A549 treated with DMSO at 1 μM for 4 hours (cell line): ENCODE measurements at places on chromosomes 1 and 21. TPM values are rescaled to one million over a fixed set of nuclear protein-coding genes. Genes with fewer than 3 reads are reported as not detected.

Gene FAM131C
- 11.0 to 18.2 TPM (median 15.0 TPM) in 5 replicates for total RNA-seq

Gene OR2T29
- not detected in 5 replicates for total RNA-seq

Gene LMX1A
- not detected in 5 replicates for total RNA-seq

Gene RAD54L
- 9.9 to 13.7 TPM (median 11.3 TPM) in 5 replicates for total RNA-seq

Gene TCP10L
- 0.40 to 1.2 TPM (median 0.59 TPM) in 5 replicates for total RNA-seq

Gene DTL
- 23.2 to 29.2 TPM (median 26.3 TPM) in 5 replicates for total RNA-seq

Gene GUK1
- total RNA-seq: 114 to 152 TPM (median 129 TPM) in 5 replicates

Gene CENPS
- 22.7 to 32.4 TPM (median 30.4 TPM) in 5 replicates for total RNA-seq

Gene RHEX
- not detected in 5 replicates for total RNA-seq

Gene BACH1
- total RNA-seq: 6.3 to 12.0 TPM (median 8.3 TPM) in 5 replicates

Gene CYP4A22
- not detected in 5 replicates for total RNA-seq

Gene LY9
- 0.07 to 0.18 TPM (median 0.11 TPM) in 4 of 5 replicates, not detected in the other for total RNA-seq

Gene LRRC71
- total RNA-seq: 0.11 to 0.38 TPM (median 0.16 TPM) in 4 of 5 replicates, not detected in the other

Gene LCE2A
- not detected in 5 replicates for total RNA-seq

Gene GJA9
- total RNA-seq: 0.05 to 0.09 TPM (median 0.08 TPM) in 3 of 5 replicates, not detected in the others

Gene OR2L3
- not detected in 5 replicates for total RNA-seq
